ENCODE measurements at places on chromosomes 7 and 10.

DNA sequence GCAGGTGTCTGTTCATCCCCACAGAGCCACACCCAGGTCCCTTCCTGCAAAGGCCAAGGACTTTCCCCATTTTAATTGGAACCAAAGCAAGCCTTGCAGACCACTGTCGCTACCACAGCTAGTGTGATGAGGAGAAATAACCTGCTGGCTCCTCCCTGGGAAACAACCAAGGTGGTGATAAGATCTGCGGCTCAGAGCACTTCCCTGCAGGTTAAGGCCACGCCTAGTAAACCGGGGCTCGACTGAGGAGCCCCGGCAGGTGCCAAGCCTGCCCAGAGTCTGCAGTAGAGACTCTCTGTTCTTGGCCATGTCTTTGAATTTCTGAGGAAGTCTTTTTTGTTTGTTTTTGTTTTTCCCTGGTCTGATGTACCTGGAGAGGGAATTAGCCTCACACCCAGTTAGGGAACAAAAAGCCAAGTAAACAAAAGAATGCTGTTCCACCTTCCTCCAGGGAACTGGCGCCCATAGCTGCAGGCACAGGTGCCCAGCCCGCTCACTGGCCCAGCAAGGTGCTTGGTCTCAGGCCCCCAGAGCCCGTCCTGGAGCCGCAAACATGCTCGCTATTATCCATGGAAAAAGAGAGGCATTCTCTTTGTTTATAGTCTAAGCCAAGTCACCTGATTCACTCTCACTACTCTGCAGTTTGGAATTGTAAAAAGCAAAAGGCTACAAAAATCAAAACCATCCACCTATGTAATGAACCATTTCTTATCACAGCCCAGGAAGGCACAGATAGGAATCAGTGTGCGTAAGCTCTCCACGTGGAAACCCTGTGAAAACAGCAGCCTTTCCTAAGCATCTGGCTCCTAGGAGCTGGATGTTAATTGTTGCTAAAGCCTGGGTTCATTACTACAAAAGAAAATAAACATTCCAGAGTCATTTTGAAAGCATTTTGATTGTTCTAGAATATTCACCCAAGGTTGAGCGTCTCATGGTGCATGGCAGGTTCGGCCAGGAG lies 2.7 kb downstream of the GPR146 start:
- DNase-seq, result peak; percentile 77

DNA sequence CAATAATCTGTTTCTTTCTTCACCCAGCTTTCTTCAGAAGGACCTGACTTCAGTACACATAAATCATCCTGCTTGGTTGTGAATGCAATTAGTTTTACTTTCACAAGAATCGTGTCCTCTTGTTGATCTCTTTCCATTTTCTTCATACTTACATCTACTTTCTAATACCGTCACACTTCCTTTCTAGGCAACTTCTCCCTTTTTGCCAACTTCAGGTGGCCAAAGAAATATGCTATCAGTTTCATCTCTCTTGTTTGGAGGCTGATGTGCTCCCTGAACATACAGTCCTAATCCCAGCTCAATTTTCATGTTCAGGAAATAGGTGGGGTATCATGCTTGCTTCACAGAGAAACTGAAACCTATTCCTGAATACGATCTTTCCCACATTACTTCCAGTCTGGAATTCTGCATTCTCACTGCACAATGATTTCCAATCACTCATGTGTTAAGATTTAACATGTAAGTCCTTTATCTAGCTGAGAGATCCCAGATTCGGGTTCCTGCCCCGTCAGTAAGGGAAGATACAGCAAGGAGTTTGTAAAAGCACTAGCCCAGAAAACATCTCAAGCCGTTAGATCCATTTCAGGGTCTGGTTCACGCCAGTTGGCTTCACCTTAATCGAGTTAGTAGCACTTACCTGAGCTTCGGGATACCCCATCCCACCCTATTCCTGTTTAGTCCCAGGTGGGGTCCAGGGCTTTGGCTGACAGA lies 994 bp downstream of the SLC25A28 start:
- peak; percentile 19 for DNase-seq

GRCh38 chr7:6117533-6117932 lies 86.4 kb downstream of the ANKRD61 start:
- DNase-seq, result no peak

- no peak for DNase-seq
These were observed 43.7 kb downstream of the ALOX5 start for GRCh38 chr10:45417746-45418145.

GRCh38 chr10:26739071-26739631 lies 41.6 kb downstream of the PDSS1 start:
- peak; percentile 15 for DNase-seq

GRCh38 chr10:104333728-104334373 lies 4.4 kb downstream of the ITPRIP start:
- DNase-seq, result no peak

GRCh38 chr7:130324306-130324943 lies 20.2 kb upstream of the CPA5 start:
- no peak for DNase-seq

GRCh38 chr10:108904163-108904838 lies 1019.0 kb downstream of the XPNPEP1 start:
- no peak for DNase-seq

- DNase-seq, result no peak
These were observed 30.6 kb upstream of the ITGB1 start for GRCh38 chr10:32988604-32989003.

GRCh38 chr10:24209946-24210491 lies 1.1 kb downstream of the KIAA1217 start:
- no peak for DNase-seq

Measured in CD4-positive, alpha-beta T cell treated with Interleukin-10 for 1 hour (primary cell).